ENCODE measurements at places on chromosomes 7 and 10.

DNA sequence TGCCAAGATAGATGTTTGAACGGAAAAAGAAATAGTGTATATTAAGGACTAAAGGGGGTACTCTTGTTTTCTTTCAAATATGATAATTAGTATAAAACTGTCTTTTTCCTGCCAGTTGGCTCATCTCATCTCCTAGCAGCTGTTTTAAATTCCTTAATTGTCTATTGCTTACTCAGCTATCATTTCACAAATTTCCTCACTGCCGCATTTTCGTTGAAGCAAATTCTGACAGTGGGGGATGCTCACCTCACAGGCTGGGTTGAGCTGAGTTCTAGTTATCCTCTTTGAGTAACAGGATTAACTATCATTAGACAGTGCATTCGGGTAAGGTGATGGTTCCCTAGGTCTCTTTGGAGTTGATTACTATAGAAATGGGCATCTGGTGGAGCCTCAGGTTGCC lies 592.0 kb downstream of the AUTS2 start:
- no peak for DNase-seq
- no peaks in the 10 kb centered on the region for H3K4me1 ChIP-seq
- no peak overlapping the region for H3K4me3 ChIP-seq
- no peaks in the 10 kb centered on the region for H3K36me3 ChIP-seq

DNA sequence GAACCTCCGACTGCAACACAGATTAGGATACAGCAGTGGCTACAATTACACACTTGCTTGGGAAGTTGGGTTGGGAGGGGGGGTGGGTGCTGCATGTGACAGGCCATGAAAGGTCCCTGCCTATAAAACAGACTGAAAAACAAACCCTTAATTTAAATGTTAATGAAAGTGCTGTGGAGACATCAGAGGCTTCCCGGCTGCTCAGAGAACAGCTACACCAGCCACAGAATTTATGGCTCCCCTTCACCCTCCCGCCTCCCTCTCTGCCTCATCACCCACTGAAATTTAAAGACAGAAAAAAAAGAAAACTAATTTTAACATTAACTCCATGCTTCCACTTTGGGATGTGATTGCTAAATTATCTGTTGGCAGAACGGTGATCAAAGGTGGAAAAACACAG lies 34.7 kb downstream of the FBXW4 start:
- no peak overlapping the region for H3K4me3 ChIP-seq
- H3K27me3 ChIP-seq, result no peaks in the 10 kb centered on the region
- H3K27ac ChIP-seq, result no peak overlapping the region

DNA sequence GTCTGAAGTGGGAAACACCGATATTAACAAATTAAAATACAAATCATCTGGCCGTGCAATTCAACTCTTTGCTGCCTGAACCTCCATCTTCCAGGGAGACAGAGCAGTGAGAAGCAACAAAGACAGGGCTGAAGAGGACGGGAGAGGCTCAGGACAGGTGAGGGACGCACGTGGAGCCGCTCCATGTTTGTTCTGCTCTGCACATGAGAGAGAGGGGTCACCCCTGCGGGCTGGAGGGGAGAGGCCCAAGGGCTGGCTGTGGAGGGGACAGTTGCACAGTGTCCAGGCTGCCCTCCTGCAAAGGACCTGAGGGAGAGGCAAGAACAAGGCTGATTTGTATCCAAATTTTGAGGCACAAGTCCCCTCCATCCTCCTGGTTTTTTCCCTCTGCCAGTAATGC lies 41.7 kb downstream of the COBL start:
- no peak overlapping the region for H3K27ac ChIP-seq
- no peaks in the 10 kb centered on the region for H3K4me1 ChIP-seq
- no peaks in the 10 kb centered on the region for H3K27me3 ChIP-seq
- H3K4me3 ChIP-seq, result no peak overlapping the region

DNA sequence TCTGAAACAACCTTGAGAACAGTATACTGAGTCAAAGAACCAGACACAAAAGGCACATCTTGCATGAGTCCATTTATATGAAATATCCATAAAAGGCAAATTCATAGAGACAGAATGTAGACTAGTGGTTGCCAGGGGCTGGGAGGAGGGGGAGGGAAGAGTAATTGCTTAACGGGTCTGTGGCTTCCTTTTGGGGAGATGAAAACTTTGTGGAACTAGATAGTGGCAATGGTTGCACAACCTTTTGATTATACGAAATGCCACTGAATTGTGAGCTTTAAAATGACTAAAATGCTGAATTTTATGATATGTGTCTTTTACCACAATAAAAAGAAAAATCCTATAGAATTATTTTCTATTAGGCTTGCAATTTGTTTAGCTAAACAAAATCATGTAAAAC lies 16.8 kb downstream of the ADRB1 start:
- H3K4me1 ChIP-seq, result peaks cover 15% of the 10 kb centered on the region
- H3K36me3 ChIP-seq, result peaks cover 5% of the 10 kb centered on the region
- peaks cover 20% of the 10 kb centered on the region for H3K27me3 ChIP-seq
- H3K27ac ChIP-seq, result no peak overlapping the region
- DNase-seq, result no peak

DNA sequence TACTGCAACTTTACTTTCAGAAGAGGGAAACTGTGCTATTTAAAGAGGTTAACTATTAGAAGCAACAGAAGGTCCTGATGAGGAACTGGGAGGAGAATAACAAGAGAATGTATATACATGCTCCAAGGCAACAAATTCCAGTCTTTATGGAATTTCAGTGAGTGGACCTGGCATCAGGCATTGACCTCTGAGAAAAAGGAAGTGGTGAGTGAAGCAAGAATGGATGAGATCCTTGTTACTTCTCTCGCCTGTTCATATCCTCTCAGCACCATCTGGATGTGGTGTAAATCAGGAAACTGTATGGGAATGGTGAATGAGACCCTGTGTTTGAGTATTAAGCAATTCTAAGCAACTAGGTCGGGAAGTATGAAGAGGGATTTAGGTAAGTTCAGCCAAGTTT lies 30.3 kb upstream of the KBTBD2 start:
- DNase-seq, result no peak
- H3K4me1 ChIP-seq, result peaks cover 4% of the 10 kb centered on the region
- H3K4me3 ChIP-seq, result no peak overlapping the region
- peaks cover 15% of the 10 kb centered on the region for H3K36me3 ChIP-seq
- peak overlapping the region; percentile 2 for H3K27ac ChIP-seq

- H3K27me3 ChIP-seq, result peaks cover 15% of the 10 kb centered on the region
- peaks cover 11% of the 10 kb centered on the region for H3K4me1 ChIP-seq
- H3K27ac ChIP-seq, result no peak overlapping the region
- no peak for DNase-seq
- H3K36me3 ChIP-seq, result no peaks in the 10 kb centered on the region
Observed at GRCh38 chr7:106640368-106641141, 20.4 kb downstream of the CCDC71L start.

DNA sequence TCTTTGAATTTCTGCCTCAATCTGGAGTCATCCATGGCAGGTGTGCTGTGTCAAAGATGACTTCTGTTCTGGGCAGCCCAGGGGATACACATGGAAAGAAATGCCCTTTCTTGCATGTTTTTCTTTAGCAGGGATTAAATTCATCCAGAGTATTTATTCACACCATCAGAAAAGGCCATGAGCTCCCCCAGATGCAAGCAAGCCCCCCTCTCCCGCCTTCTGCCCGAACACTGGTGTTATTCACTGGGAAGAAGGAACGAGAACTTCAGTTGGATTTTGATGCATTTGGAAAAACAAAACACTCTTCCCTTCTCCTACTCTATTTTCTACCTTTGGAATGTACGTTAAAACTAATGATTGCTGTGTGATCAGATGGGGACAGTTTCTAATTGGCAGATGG lies 1.4 kb downstream of the PLPP4 start:
- no peaks in the 10 kb centered on the region for H3K4me1 ChIP-seq
- DNase-seq, result no peak
- H3K27ac ChIP-seq, result no peak overlapping the region
- H3K36me3 ChIP-seq, result peaks cover 11% of the 10 kb centered on the region
- H3K4me3 ChIP-seq, result no peak overlapping the region

Data from naive B cell (primary cell).